LoVo (cell line): ENCODE measurements at places on chromosomes 3 and 15.

DNA sequence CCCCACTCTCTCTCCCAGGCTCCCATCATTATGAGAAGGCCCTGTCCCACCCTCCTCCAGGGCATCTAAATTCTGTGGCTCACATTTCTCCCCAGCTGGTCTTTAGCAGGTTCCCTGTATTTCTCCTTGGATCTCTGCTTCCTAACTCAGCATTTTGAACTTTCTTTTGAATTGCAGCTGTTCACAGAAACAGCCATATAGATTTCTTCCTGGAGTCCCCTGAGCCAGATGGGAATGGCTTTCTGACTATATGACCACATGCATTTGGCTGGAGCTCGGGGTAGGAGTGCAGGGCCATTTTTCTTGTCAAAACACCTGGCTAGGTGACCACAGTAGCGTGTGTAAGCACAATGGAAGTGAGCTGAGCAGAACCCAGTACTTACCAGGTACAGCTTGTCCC is 22.0 kb downstream of the RBP2 start:
- no peak for DNase-seq

GRCh38 chr3:14175383-14176037 is 2.9 kb downstream of the XPC start:
- no peak for DNase-seq

- no peak for DNase-seq
Measured at GRCh38 chr15:67259379-67259778, 4.8 kb downstream of the IQCH start.

DNA sequence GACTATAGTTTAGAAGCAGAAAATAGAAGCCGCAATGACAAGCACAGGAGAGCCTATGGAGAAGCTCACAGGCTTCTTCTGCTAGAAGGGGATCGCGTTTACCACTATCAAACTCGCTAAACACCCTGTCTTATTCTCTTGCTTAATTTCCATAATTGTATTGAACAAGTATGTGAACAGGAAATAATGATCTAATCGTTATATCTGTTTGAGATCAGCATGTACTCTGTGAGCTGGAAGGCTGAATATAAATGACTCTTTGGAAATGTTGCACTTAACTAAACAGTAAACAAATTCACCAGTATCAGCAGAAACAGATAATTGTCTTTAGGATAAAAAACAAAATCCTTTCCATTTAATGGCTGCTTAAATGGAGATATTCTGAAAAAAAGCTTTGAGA is 15.0 kb downstream of the NEK10 start:
- DNase-seq = no peak

- DNase-seq = no peak
Measured at GRCh38 chr15:22866079-22866478, 27.6 kb downstream of the NIPA2 start.

- DNase-seq = peak; percentile 65
Measured at GRCh38 chr3:48194446-48195071, 6.3 kb upstream of the CDC25A start.

DNA sequence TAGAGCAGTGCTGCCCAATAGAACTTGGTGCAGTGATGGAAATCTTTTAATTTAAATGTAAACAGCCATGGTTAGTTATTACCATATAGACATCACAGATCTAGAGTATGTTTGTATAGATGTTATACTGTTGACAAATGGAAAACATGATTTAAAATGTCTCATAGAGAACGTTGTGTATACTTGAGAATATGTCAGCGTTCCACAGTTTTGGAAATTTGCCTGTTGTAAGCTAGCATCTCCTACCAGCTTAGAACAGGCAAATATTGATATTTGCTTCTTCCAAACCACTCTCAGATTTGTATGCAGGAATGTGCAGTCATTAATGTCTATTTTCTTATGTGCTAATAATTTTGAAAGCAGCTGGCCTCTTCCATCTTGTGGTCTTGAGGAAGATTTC is 8.4 kb upstream of the LXN start:
- no peak for DNase-seq

GRCh38 chr3:13025778-13026518 is 47.3 kb downstream of the IQSEC1 start:
- no peak for DNase-seq
